ENCODE measurements at places on chromosomes 4 and X. TPM values are rescaled to one million over a fixed set of nuclear protein-coding genes. Genes with fewer than 3 reads are reported as not detected.

MAGEC2 gene
- total RNA-seq: not detected

INTS12 gene
- 11.6 TPM for total RNA-seq

IQCM gene
- not detected for total RNA-seq

DCHS2 gene
- total RNA-seq: 6.6 TPM

IBSP gene
- total RNA-seq: not detected

PAGE1 gene
- total RNA-seq: not detected

CC2D2A gene
- 9.0 TPM for total RNA-seq

F11 gene
- total RNA-seq: not detected

CITED1 gene
- not detected for total RNA-seq

GLUD2 gene
- 0.51 TPM for total RNA-seq

MTMR8 gene
- 0.13 TPM for total RNA-seq

FGF2 gene
- 10.9 TPM for total RNA-seq
